HFFc6 (cell line): ENCODE measurements at places on chromosomes 3 and 15. TPM values are rescaled to one million over a fixed set of nuclear protein-coding genes. Genes with fewer than 3 reads are reported as not detected.

SENP8 gene
- 3.0 to 3.9 TPM (median 3.5 TPM) in 3 replicates for total RNA-seq

GOLGA8T gene
- total RNA-seq: not detected in 3 replicates

GRCh38 chr3:27279123-27279522 lies 90.1 kb downstream of the NEK10 start:
- no peak for DNase-seq

GRCh38 chr3:114365909-114366308 lies 72.1 kb downstream of the TIGIT start:
- DNase-seq: no peak

DNA sequence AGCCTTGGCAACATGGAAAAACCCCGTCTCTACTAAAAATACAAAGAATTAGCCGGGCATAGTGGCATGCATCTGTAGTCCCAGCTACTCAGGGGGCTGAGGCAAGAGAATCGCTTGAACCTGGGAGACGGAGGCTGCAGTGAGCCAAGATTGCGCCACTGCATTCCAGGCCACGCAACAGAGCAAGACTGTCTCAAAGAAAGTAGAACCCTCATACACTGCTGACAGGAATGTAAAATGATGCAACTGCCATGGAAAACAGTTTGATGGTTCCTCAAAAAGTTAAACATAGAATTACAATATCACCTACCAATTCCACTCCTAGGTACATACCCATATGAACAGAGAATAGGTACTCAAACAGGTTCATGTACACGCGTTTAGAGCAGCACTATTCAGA lies 158.9 kb downstream of the TBC1D5 start:
- DNase-seq: no peak

TMEM42 gene
- 15.2 to 20.6 TPM (median 19.9 TPM) in 3 replicates for total RNA-seq

DNA sequence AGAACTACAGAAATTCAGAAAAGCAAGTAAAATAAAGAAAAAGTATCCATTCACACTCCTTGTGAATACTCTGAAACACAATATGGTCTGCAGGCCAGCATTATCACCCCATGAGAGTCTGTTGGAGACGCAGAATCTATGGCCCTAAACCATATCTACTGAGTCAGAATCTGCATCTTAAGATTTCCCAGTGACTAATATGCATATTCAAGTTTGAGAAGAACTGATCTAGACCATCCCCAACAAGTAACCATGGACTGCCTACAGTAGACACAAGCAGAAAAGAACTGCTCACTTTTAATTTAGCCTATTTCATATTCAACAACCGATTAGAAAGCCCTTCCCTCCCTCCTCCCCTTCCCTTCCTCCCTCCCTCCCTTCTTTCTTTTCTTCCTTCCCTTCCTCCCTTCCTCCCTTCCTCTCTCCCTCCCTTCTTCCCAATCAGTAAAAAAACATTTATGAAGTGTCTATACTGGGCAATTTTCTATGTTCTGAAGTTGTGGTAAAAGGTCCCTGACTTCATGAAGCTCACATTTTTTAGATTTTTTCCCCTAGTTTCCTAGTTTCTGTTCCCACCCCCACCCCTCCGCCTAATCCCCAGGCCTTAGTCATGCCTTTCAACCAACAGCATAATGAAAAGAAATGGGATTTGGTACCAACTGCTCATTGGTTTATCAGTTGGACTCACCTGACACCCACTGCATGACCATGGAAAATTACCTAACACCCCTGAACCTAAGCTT lies 125.2 kb downstream of the CNTN3 start:
- DNase-seq: peak; percentile 4

- DNase-seq: no peak
These were observed 196.4 kb upstream of the SLC24A5 start for GRCh38 chr15:47924381-47924780.

GPR149 gene
- not detected in 3 replicates for total RNA-seq

GRCh38 chr3:98874602-98875249 lies 26.8 kb downstream of the DCBLD2 start:
- no peak for DNase-seq

- no peak for DNase-seq
These were observed 39.4 kb upstream of the KY start for GRCh38 chr3:134690226-134690625.

DNA sequence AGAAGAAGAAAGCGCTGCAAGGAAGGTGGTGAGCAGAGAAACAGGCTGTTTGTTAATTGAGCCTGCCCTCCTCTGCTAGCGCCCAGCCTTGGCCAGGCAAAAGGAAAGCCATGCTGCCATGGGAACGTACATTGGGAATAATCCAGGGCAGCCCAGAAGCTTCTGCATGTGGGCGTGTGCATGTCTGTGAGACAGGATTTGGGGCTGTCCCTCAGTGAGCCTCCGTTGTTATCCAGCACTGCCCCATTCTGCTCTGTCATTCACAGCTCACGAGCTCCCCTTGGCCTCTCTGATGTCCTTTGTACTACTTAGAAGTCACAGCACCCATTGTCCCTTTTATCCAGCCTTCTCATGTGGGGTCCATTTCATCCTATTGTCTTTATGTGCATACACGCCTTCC lies 239.1 kb upstream of the ROPN1 start:
- DNase-seq: no peak

- no peak for DNase-seq
These were observed 133.7 kb upstream of the UBE2E1 start for GRCh38 chr3:23671851-23672589.

- no peak for DNase-seq
These were observed 61.8 kb upstream of the TSC22D2 start for GRCh38 chr3:150346266-150346665.

NR2E3 gene
- total RNA-seq: not detected in 2 replicates

DNA sequence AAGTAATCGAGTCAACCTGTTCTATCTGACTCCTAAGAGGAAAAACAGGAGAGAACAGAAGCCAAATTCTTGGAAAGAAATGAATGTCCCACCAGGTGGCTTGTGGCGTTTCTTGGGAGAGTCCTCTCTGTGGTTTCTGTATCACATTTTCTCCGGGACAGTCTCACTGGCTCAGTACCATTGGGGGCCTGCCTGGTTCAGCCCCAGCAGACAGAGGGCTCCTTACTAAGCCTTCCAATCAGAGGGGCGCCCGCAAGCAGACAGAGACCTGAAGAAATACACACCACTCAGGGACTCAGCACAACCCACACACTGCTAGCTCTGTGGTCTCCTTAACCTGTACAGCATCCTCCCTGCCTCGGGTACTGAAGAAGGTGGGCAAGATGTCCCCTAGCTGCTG lies 302.1 kb downstream of the TLE3 start:
- DNase-seq: no peak

DNA sequence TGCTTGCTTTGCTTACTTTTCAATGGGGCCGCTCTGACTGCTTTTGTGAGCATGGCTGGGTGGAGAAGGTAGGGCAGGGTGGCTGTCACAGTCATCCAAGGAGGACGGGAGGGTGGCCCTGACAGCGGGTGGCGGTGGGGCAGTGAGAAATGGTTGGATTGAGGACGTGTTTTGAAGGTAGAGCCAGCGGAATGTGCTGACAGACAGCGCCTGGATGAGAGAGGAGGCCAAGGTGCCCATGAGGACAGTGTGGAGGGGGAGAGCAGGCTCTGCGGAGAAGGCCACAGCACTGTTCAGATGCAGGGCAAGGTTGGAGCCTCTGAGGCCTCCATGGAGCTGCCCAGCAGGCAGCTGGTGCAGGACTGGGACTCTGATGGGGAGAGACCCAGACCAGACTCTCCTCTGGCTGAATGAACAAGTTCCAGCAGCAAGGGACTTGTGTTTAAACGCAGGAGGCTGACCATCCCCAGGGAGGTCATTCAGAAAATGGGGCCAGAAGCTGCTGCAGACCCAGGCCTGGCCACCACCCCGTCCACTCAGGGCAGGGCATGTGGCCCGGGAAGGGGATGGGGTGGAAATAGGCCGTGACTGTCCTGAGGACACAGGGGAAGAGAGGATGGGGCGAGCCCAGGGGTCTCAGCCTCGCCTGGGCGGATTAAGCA lies 120.3 kb upstream of the PRR20G start:
- no peak for DNase-seq

- no peak for DNase-seq
These were observed 586.1 kb upstream of the DPPA4 start for GRCh38 chr3:109923431-109923830.

DNA sequence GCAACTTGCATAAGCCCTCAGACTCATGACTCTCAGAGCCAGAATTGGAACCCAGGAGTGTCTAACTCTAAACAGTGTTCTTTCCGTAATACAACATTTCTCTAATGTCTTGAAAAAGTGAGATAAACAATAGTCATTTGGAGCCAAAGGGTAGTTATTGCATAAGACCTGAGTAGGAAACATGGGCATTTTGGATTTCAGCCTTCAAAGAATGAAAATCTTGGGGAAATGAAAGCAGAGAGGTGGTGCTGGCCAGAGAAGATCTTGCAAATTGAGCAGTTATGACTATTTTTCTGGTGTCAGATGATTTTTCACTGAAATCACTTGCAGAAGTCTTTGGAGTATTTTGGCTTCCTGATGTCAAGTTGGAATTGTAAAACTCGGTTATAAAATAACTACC lies 379.4 kb downstream of the DIPK2A start:
- DNase-seq: no peak

LYZL4 gene
- not detected in 3 replicates for total RNA-seq

POC1A gene
- total RNA-seq: 10.9 to 20.2 TPM (median 18.0 TPM) in 3 replicates

- DNase-seq: no peak
These were observed 133.3 kb upstream of the KLHL25 start for GRCh38 chr15:85927931-85928537.

- DNase-seq: no peak
These were observed 17.3 kb downstream of the CISH start for GRCh38 chr3:50594253-50594785.

IL17RD gene
- total RNA-seq: 0.13 TPM in 1 of 2 replicates, not detected in the other

- DNase-seq: no peak
These were observed 114.5 kb downstream of the FOXB1 start for GRCh38 chr15:60118626-60119025.

GRCh38 chr3:32411442-32411841 lies 19.8 kb downstream of the CMTM7 start:
- no peak for DNase-seq

DNA sequence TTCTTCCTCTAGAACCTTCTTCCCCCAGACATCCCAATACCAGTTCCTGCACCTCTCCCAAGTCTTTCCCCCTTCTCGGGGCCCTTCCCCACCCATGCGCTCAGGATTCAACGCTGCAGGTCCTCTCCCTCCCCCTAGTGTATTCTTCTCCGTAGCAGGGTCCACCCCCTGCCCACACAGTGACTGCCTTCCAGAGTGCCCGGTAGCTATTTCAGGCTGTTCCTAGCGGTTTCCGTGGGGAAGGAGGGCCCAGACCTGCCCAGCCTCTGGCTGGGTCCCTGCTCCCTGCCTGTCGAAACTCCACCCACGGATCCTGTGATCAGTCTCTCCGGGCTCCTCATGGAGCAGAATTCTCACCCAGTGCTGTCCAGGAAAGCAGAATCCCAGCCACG lies 45.2 kb upstream of the SEC61A1 start:
- DNase-seq: no peak

DNA sequence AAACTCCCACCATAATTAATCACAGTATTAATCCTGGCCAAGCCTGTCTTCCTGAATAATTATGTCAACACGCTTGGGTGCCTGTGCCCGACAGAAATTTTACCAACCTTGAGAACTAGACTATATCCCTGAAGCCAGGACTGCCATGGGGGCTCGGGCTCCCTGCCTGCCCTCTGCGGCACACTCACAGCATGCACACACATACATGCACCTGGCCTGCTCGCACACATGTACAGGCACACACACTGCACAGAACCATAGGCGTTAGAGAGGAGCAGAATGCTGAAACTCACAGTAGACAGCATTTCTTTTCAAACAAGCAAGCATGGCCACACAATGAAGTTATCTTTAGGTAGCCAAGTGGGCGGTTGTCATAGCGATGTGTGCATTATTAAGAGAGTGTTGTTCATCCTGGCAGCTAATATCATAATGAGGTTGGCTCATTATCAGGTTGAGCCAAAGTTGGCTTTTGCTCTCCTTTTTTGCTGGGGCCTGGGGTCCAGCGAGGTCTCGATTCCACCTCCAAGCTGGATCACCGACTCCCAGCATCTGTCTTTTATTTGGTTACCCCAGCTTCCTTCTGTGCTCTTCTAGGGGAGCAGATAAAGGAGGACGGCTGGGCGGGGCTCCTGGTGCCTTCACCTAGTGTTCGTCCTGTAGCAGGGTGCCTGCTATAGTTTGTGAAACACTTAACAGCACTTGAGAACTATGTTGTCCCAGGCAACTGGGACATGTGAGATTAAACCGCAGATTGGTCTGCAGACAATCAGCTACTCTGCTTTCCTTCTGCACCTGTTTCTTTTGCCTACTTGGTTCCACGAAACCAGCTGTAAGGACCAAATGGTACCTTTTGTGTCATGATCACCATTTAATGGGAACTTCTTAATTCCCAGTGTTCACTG lies 91.4 kb downstream of the ZNF621 start:
- DNase-seq: no peak

DNA sequence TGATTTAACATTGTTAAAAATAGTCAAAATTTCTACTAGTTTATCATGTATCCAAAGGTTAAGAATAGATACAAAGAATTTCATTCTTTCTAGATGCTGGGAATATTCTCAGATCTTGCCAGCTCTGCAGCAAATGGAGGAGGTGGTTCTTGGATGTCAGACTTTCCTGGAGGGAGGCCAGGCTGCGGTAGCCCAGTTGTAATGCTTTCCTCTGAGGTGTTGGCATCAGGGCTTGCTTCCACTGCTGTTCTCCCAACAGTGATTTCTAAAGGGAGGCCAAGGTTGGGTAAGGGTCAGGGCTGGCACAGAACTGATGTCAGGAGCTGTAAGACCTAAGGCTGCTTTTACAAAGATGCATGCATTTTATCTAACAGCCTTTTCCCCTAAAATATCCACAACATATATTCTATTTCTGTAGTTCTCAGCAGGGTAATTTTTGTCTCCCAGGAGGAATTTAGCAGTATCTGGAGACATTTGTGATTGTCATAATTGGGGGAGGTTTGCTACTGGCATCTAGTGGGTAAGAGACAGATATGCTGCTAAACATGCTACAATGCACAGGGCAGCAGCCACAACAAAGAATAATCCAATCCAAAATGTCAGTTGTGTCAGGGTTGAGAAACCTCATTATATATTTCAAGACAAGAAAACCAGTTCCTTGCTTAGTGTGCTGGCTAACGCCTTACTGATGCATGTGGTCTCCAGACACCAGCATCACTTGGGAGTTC lies 42.0 kb upstream of the SPTSSB start:
- DNase-seq: no peak

DNA sequence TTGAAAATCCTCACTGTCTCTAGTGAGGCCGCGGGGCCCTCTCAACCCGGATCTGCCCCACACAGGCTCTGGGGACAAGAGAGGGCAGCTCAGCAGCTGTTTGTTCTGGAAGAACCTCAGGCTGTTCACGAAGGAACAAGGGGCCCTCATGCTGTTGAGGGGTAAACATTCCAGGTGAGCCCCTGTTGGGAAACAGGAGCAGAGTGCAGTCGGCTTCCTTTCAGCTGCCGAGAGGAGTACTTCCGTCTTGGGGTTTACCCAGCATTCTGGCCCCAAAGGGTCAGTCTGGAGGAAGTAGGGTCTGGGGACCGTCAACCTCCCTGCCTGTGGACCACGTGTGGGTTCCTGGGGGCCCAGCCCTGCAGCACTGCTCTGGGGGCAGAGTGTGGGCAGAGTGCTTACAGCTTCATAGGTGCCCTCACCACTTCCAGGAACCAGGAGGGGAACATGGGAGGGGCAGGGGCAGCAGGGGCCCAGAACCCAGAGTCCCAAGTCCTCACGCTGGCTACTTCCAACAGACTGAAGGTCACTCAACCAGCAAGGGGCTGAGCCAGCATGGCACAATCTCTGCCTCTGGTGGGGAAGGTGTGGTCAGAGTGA lies 49.2 kb upstream of the CTSH start:
- no peak for DNase-seq

MEIS2 gene
- total RNA-seq: 31.8 to 39.2 TPM (median 35.3 TPM) in 3 replicates
